A673 (cell line): ENCODE measurements at places on chromosomes 11 and 22.

DNA sequence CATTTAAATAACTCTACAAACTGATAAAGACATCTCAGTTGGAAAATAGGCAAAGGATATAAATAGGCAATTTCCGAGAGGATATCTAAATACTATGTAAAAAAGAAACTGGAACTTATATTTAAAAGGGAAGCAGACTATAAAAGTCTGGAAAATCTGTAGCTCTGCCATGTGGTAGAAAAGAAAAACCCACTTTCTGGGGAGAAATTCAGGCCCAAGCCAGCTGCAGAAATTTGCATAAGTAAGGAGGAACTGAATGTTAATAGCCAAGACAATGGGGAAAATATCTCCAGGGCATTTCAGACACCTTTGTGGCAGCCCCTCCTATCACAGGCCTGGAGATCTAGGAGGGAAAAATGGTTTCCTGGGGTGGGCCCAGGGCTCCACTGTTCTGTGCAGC, 97.8 kb upstream of the ZBED5 start:
- DNase-seq, result no peak
- no peak overlapping the region for H3K4me3 ChIP-seq
- H3K27ac ChIP-seq, result no peak overlapping the region
- no peaks in the 10 kb centered on the region for H3K4me1 ChIP-seq
- H3K27me3 ChIP-seq, result no peaks in the 10 kb centered on the region

- H3K36me3 ChIP-seq, result no peaks in the 10 kb centered on the region
- peaks cover 39% of the 10 kb centered on the region for H3K27me3 ChIP-seq
- no peak for DNase-seq
- no peaks in the 10 kb centered on the region for H3K4me1 ChIP-seq
- H3K4me3 ChIP-seq, result peak overlapping the region; percentile 17
These were observed 145.0 kb upstream of the GRK3 start for GRCh38 chr22:25419247-25420113.

- H3K27me3 ChIP-seq, result no peaks in the 10 kb centered on the region
- no peak overlapping the region for H3K4me3 ChIP-seq
- DNase-seq, result no peak
- H3K36me3 ChIP-seq, result no peaks in the 10 kb centered on the region
These were observed 613.8 kb upstream of the TENM4 start for GRCh38 chr11:80054582-80055165.

GRCh38 chr11:128512474-128512996, 74.8 kb downstream of the ETS1 start:
- H3K27me3 ChIP-seq, result peaks cover 79% of the 10 kb centered on the region
- no peaks in the 10 kb centered on the region for H3K36me3 ChIP-seq
- H3K4me1 ChIP-seq, result no peaks in the 10 kb centered on the region
- DNase-seq, result no peak
- H3K4me3 ChIP-seq, result no peak overlapping the region
- H3K27ac ChIP-seq, result no peak overlapping the region

GRCh38 chr22:27663812-27664211, 137.7 kb downstream of the MN1 start:
- no peaks in the 10 kb centered on the region for H3K27me3 ChIP-seq
- no peaks in the 10 kb centered on the region for H3K36me3 ChIP-seq
- H3K4me1 ChIP-seq, result no peaks in the 10 kb centered on the region
- DNase-seq, result no peak
- H3K27ac ChIP-seq, result no peak overlapping the region
- no peak overlapping the region for H3K4me3 ChIP-seq

GRCh38 chr11:128728767-128729587, 35.1 kb downstream of the FLI1 start:
- H3K4me3 ChIP-seq, result no peak overlapping the region
- no peak for DNase-seq
- H3K27me3 ChIP-seq, result peaks cover 72% of the 10 kb centered on the region
- no peak overlapping the region for H3K27ac ChIP-seq

- H3K36me3 ChIP-seq, result no peaks in the 10 kb centered on the region
- no peak for DNase-seq
- no peak overlapping the region for H3K27ac ChIP-seq
These were observed 64.3 kb downstream of the ETS1 start for GRCh38 chr11:128522943-128523518.

DNA sequence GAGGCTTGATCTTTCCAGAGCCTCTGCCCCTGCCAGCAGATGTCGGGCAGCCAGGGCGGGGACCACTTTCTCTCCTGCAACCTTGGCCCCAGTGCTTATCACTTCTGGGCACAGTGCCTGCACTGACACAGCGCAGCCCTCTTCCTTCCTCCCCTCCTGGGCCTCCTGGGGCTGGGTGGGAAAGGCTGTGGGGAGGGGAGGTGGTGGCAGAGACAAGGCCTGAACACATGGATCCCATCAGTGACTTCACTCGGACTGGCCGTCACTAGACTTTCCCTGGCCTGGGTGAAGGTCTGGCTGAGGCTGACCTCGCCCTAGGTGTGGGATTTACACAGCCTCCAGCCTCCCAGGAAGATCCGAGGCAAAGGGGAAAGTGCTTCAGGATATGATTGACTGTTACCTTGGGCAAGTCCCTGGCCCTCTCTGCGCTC, 68.1 kb downstream of the LRRC32 start:
- DNase-seq, result no peak
- no peak overlapping the region for H3K4me3 ChIP-seq

GRCh38 chr22:37082251-37082873, 27.2 kb downstream of the TMPRSS6 start:
- no peaks in the 10 kb centered on the region for H3K4me1 ChIP-seq
- no peak overlapping the region for H3K4me3 ChIP-seq
- no peaks in the 10 kb centered on the region for H3K36me3 ChIP-seq
- H3K27me3 ChIP-seq, result no peaks in the 10 kb centered on the region
- no peak for DNase-seq

GRCh38 chr22:37492428-37493344, 6.5 kb upstream of the MFNG start:
- no peaks in the 10 kb centered on the region for H3K36me3 ChIP-seq
- no peaks in the 10 kb centered on the region for H3K4me1 ChIP-seq
- no peak overlapping the region for H3K27ac ChIP-seq
- H3K4me3 ChIP-seq, result no peak overlapping the region
